ENCODE measurements at places on chromosomes 11 and 22.

GRCh38 chr11:5007561-5007960, 12.9 kb downstream of the OR51L1 start:
- H3K27ac ChIP-seq, result no peak overlapping the region
- no peaks in the 10 kb centered on the region for H3K36me3 ChIP-seq
- no peak for DNase-seq
- no peaks in the 10 kb centered on the region for H3K4me1 ChIP-seq
- H3K4me3 ChIP-seq, result no peak overlapping the region

GRCh38 chr11:57972013-57972367, 51.7 kb upstream of the OR9Q1 start:
- no peak overlapping the region for H3K27ac ChIP-seq
- no peak overlapping the region for H3K4me3 ChIP-seq
- no peaks in the 10 kb centered on the region for H3K36me3 ChIP-seq
- no peaks in the 10 kb centered on the region for H3K27me3 ChIP-seq

DNA sequence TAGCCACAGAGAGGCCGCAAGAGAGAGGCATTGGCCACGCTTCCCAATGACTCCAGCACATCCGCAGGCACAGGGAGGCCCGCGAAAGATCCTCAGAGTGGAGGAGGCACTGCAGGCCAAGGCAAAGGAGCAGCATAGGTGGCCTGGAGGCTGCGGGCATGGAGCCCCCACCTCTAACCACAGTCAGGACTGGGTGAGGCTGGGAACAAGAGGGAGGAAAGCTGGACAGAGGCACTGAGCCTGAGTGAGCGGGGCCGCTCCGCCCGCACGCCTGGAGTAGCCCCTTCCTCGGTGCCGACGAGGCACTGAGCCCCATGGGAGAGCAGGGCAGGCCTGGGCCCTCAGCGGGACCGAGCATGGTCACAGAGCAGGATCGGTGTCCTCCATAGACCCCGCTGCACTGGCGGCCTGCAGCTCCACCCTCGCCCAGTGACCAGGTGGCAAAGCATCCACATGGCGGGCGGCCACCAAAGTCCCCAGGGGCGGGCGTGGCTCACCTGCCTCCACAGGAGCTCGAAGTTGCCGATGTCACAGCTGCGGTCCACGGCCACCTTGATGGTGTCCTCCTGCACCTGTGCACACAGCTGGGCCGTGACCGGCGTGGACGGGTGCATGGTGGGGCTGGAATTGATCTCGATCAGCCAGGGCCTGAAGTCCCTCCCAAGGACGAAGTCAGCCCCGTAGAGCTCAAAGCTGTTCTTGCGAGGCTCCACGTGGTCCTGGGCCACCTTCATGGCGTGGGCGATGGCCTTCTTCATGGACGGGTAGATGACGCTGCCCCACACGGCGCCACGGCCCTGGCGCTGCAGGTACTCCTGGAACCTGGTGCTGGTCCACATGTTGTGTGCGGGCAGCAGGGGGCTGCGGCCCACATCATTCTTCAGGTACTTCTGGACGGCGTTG, 18.9 kb upstream of the IL17REL start:
- DNase-seq, result no peak
- H3K36me3 ChIP-seq, result no peaks in the 10 kb centered on the region
- no peaks in the 10 kb centered on the region for H3K27me3 ChIP-seq
- no peak overlapping the region for H3K27ac ChIP-seq
- H3K4me1 ChIP-seq, result peaks cover 9% of the 10 kb centered on the region
- H3K4me3 ChIP-seq, result no peak overlapping the region

DNA sequence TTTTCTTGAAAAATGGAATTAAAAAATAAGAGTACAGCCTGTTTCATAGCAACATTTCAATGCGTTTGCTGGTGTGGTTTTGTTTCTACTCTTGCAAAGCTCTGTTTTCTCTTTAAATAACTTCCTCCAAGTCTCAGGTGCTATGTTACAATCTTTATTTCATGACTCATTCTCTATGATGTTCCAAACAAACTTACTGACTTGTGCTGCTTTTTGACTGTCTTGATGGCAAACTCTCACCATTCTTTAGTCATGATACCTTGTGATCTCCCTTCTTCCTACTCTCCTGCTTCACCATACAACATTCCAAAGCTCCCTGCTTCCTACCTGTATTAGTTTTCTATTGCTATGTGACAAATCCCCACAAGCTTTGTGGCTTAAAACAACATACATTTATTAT, 166.1 kb downstream of the C11orf91 start:
- no peak overlapping the region for H3K4me3 ChIP-seq
- no peak for DNase-seq
- no peak overlapping the region for H3K27ac ChIP-seq
- H3K27me3 ChIP-seq, result no peaks in the 10 kb centered on the region

DNA sequence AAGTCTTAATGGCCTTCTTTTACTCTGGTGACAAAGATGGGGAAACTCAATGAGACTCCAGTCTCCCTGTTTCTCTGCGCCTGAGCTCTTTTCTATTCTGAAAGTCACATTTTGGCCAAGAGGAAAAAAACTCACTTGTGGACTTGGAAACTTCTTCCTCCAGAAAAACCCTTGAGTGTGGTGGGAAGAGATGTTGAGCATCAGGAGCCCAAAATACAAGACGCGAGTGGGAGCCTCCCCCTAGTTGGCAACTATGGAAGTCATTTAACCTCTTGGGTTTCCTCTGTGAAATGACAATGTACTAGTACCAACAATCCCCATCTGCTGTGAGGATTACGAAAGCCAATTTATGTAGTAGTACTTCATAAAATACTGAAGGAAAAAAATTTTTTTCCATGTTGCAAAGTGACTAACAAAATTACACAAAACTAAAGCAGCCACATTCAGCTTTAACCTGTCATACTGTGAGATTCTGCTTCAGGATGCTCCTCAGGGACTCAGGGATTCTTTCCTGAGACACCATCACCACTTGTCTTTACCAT, 524 bp upstream of the SLC25A17 start:
- DNase-seq, result no peak
- H3K27me3 ChIP-seq, result no peaks in the 10 kb centered on the region

DNA sequence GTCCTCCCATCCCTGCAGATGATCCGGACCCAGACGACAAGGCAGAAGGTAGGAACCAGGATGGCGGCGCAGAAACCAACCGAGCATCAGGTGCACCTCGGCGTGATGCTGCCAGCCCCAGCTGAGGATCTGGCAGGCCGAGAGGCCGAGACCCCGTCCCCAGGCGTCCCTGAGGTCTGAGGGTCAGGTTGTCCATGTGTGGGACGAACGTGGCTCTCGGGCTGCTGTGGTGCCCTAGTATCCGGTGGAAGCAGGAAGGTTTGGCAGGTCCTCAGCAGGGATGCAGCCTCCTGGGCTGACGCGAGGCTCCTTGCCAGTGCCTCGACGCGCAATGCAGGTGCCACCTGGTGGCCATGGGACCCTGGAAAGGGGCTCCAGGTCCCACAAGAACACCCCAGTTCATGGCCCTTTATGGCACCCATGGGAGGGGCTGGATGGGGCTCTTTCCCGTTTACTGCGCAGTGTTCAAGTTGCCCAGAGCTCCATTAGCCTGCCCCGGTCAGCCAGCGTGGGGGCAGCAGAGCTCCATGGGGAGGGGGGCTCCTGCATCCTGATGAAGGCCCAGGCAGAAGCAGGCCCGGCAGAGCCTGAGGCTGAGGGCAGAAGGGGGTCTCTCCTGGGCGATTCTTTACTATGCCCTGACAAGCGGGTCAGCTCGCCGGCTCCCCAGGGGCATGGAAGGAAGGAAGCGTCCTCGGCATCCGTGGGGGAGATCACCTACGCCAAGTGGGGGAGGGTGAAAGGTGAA, 129.9 kb downstream of the CTTN start:
- H3K36me3 ChIP-seq, result no peaks in the 10 kb centered on the region
- H3K27ac ChIP-seq, result no peak overlapping the region
- H3K27me3 ChIP-seq, result no peaks in the 10 kb centered on the region

DNA sequence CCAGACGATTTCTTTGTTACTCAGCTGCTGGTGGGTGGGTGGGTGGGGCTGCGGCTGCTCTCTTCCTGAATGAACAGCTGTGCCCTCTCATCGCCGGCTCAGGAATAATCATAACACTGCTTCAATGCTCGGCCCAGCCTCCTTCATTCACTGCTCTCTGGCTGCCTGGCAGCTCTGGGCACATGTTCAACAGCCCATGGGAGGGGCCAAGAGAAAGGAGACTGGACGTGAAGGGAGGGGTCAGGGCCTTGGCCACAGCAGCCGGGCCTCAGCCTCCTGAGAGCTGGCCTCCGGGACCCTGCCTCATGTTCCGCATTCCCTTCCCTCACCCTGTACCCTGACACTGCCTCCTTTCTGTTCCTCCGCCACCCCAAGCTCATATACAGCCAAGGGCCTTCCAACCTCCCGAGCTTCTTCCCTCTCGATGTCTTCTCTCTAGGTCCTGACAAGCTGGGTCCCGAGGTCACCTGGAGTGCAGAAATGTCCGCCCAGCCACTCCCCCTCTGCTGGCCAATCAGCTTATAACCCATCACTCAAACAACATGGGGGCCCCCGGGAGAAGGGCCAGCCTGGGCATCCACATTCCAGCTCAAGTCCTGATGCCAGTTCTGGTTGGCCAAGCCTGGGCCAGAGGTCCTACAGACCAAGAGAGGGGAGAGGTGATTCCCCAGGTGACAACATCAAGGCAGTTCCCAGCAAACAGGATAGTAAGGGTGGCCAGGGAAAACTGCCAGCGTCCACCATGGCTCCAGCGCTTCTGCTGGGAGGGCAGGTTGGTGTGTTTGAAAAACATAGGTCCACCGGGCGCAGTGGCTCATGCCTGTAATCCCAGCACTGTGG, 3.2 kb upstream of the CSDC2 start:
- H3K27ac ChIP-seq, result no peak overlapping the region
- no peaks in the 10 kb centered on the region for H3K27me3 ChIP-seq
- H3K36me3 ChIP-seq, result no peaks in the 10 kb centered on the region

- no peak overlapping the region for H3K4me3 ChIP-seq
- no peak overlapping the region for H3K27ac ChIP-seq
- H3K4me1 ChIP-seq, result no peaks in the 10 kb centered on the region
Observed at GRCh38 chr22:43667656-43668055, 144.4 kb downstream of the EFCAB6 start.

Data from naive thymus-derived CD4-positive, alpha-beta T cell (primary cell).